Activated CD4-positive, alpha-beta T cell treated with anti-CD3 and anti-CD28 coated beads, Interleukin-2, amount 50 U/mL, for 1 hour (primary cell): ENCODE measurements at places on chromosomes 1 and 21.

DNA sequence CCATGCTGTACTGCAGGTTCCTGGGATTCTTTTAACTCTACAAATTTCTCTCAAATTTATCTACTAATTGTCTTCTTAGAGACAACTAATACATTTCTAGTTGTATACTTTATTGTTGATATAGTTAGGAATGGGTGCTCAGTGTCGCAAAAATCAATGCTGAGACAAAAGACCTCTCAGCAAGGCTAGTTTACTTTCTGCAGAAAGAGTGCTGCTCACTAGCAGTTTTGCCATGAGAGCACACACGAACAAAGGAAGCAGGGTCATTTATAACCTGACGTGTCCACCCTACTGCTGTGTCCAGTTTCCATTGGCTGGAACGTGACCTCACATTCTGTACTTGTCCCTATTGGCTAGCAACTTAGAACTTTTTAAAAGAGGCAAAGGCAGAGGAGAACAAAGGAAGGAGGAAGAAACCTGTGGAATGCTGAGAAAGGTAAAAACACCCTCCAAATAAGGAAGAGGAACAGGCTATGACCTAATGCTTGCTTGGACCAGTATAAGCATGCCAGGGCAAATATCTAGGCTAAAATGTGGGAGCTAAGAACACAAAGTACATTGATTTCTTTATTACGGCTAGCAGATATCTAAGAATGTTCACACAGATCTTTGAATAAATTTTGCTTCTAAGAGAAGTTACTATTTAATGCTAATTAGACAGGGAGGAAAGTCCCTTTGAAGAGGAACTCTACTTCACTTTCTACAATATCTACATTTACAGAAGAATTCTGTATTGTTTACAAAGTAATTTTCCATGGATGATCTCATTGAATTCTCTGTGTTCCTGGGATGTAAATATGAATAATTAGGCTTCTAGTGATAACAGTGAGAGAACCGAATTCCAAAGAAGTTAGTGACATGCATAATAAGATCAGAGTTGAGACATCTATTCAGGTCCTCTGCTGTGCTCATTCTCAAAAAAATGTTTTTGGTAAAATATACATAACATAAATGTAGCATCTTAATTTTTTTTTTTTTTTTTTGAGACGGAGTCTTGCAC, 86.0 kb upstream of the MAP10 start:
- DNase-seq: no peak

DNA sequence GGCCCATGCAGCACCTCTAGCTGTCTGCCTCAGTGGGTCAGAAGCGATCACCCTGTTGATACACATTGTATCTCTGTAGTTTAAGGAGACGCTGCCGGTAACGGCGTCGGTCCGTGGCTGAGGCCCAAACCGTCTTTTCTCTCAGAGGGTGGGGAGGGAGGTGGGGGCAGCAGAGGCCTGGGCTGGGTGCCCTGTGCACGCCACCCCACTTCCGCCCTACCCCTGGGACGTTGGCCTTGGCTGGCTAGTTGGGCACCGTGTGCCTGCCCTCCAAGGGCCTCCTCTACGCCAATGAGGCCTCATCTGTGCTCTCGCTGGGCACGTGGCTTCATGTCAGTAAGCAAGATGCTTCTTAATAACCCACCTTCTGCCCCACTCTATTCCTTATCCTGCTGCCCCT, 9.4 kb downstream of the ZC3H12A start:
- DNase-seq: no peak

GRCh38 chr1:86773341-86774288, 69.2 kb downstream of the SH3GLB1 start:
- DNase-seq: no peak

GRCh38 chr1:209157546-209158249, 425.8 kb upstream of the CAMK1G start:
- DNase-seq: no peak

- DNase-seq: no peak
Measured at GRCh38 chr1:23593556-23594148, 34.4 kb upstream of the ID3 start.

GRCh38 chr21:35470522-35470921, 421.4 kb upstream of the RUNX1 start:
- no peak for DNase-seq

GRCh38 chr1:30489737-30490389, 233.5 kb downstream of the MATN1 start:
- DNase-seq: no peak

DNA sequence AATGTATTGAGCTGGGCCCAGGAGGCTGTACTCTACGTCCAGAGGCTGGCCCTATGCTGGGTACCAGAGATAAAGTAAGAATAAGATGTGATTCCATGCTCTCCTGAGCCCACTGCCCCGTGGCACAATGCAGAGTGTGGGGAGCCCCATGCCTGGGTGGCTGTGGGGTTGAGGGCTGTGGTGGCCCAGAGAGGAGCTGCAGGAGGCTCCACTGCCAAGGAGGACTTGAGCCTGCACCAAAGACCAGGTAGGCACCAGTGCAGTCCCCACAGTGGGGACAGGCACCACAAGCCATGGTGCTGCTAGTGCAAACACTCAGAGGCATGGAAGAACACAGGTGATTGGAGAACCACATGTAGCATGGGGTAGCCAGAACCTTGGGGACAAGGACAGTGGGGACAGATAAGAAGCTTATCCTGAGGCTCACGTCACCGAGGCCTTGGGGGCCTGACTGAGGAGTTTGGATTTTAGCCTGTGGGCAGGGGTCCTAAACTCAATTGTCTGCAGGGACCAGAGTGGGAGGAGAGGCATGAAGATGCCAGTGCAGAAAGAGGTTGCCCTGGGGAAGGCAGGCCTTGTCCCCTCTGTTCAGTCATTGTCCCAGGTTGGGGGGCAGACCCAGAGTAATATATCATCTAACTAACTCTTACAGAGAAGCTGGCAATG, 21.9 kb upstream of the EPS8L3 start:
- DNase-seq: no peak

GRCh38 chr1:167695756-167696561, 25.8 kb upstream of the MPZL1 start:
- no peak for DNase-seq

DNA sequence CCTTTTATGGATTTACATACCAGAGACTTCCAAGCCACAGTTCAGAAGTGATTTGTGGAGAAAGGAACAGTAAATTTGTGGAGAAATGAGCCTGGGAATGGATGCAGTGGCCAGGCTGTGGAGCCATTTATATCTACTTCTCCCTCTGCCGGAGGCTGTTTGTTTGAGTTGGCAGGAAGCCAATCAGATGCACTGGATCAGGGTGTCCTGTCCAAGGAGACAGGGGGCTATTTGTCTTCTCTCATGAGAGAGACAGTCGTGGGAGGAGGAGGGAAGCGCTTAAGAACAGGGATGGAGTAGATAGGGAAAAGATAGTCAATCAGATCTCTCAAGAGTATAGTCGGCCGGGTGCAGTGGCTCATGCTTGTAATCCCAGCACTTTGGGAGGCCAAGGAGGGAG, 2.8 kb upstream of the HAPLN2 start:
- no peak for DNase-seq

- no peak for DNase-seq
Measured at GRCh38 chr1:53390261-53390660, 62.4 kb upstream of the LRP8 start.

DNA sequence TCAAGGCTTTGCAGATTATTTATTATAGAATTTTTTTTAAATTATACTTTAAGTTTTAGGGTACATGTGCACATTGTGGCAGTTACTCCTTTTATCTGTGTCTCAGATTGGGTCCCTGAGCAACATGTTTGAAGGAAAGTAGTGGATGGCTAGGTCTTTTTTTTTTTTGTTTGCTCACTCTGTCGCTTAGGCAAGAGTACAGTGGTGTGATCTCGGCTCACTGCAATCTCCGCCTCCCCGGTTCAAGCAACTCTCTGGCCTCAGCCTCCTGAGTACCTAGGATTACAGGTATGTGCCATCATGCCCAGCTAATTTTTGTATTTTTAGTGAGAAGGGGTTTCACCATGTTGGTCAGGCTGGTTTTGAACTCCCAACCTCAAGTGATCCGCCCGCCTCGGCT, 39.6 kb upstream of the KIF21B start:
- DNase-seq: no peak

DNA sequence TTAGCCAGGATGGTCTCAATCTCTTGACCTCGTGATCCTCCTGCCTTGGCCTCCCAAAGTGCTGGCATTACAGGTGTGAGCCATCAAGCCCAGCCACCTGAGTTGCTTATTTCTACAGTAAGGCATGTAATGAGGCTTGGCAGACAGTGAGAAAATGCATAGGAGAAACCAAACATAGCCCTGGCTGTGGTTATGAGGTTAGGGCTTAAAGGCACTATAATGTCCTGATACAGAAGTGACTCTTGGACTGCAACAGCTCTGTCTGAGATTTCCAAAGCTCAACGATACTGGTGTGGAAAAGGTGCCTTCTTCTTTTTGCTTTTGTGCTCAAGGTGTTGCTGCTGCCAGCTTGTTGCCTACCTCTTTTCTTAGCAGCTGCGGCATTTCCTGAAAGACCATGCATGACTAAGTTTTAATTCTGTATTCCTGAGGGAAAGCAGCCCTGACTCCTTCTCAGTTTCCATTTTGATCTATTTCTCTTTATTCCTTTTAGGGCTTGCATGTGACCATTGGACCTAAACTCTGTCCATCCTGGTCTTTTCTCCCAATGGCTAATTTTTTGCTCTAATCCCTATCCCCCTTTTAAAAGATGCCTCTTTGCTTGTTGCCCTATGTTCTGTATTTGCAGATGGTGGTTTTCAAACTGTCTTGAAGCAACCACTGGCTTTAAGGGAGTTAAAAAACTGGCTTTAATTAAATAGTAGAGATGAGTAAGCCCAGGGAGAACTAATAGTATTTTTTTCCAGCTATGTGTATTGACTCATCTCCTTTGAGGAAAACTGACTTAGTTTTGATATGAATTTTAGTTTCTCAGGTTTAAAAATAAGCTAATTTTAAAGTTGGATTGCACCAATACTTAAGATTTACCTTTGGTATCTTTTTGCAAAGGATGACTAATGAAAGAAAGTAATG, 70.3 kb downstream of the KIF1B start:
- DNase-seq: no peak

- DNase-seq: no peak
Measured at GRCh38 chr1:54500107-54500431, 48.0 kb upstream of the ACOT11 start.

DNA sequence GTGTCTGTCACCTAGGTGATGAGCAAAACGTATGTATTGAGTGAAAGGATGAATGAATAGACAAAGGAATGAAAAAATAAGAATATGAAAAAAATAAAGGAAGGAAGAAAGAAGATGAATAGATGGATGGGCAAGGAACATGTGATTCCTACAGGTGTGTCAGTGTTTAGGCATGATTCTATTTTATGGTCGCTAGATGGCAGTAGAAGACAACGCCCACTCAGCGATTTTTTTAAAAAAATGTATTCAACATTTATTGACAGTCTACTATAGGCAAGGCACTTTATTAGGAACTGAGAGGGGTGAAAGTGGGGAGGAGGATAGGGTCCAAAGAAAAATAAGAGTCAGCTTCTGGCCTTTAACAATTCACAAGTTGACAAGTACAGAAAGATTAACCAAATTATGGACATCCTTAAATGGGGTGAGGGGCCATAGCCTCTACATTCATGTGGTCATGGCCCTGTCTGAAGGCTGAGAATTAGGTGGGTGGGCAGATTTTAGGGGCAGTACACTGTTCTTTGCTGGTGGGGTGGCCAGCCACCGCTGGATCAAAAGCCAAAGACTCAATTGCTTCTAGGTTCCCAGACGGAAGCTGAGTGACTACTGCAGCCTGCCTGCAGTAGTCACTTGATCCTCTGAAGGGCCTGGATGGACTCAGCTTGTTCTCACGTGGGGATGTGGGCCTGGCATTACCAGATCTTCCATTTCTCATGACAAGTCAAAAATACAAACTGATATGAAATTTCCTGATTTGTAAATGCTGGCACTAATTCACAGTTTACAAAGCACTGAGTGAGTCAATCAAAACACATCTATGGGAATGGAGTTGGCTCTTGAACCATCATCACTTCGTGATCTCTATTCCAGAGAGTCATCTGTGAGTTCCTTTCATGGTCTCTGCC, 83.9 kb downstream of the FASLG start:
- no peak for DNase-seq

- DNase-seq: no peak
Measured at GRCh38 chr1:197076585-197076984, 9.5 kb upstream of the F13B start.

DNA sequence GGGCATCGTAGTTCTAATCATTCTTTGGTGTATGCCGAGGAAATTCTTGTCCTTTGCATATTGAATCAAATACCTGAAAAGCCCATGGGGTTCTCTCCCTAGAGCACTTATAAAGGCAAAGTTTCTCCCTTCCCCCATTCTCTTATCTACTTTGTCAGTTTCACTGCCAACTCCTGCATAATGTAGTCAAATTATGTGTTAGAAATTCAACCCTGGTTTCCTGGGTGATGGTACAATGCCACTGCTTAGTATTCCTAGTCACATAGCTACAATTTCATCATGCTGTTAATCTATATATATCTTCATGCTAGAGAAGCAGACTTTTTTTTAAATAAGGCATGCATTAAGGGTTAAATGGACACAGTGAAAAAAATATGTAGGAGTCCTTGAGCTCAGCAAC, 119.0 kb downstream of the PDE4B start:
- no peak for DNase-seq

- peak; percentile 25 for DNase-seq
Measured at GRCh38 chr1:145960468-145961108, 2.8 kb upstream of the LIX1L start.

DNA sequence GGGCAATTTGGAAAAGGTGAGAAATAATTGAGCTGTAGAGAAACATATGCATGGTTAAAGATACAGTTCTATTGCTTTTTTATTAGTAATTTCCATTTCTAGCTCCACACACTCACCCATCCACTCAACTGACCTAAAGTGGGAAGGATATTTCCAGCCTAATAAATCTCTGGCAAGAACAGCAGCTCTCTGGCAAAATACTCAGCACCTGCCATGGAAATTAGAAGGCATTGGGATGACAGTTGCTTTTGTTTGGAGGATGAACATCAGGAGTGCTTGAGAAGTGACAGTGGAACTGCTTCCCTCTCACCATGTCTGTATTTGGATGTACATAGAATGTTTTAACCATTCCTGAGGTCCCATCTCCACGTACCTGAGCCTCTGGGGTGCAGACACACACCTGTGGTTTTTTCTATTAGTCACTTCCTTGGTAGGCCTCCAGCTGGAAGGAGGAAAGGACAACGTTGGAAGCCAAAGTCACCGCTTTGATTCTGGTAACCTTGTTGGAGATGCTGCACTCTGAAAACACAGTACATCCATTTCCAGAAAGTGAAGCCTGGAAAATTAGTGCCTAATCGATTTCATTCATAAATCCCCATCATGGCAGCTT, 62.3 kb upstream of the RUNX1 start:
- DNase-seq: no peak

DNA sequence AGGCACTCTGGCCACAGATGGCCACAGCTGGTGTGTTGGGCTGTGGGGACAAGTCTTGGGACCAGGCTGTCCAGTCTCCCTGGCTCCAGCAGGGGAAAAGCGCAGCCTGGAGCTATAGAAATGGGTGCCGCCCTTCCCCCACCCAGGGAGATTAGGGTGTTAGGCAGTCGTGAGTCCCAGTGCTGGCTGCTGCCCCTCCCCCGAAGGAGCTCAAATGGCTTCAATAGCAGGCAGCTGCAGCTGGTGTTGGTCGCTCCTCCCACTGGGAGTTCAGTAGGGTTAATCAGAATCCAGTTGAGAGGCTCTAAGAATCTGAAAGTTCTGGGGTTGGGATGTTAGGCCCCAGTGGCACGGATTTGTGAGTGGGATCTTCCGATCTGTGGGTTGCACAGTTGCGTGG, 595.6 kb upstream of the PKN2 start:
- DNase-seq: no peak

- DNase-seq: no peak
Measured at GRCh38 chr1:73475316-73475870, 722.6 kb downstream of the LRRIQ3 start.

- DNase-seq: no peak
Measured at GRCh38 chr1:170073893-170074249, 624 bp downstream of the KIFAP3 start.

GRCh38 chr1:147895123-147895522, 7.5 kb upstream of the GJA8 start:
- DNase-seq: no peak
